Fibroblast of skin of back (primary cell): ENCODE measurements at places on chromosomes 3 and 15.

DNA sequence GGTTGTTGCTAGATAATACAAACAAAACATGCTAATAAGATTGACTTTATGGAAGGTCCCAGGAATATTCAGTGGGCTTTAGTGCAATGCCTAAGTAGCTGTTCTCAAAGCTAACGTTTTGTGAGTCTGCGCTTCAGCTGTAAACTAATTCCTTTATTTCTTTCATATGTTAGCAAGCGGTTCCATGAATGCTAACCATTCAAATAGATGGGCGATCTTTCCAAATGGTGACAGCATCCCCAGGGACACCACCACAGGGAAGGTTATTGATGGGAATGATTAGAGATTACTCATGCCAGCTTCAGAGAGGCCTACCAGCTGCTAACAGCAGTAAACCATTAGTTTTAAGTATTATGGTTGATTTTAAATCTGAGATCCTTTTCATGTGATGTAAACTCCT is 405.7 kb upstream of the MCTP2 start:
- peak; percentile 31 for DNase-seq

- no peak for DNase-seq
Measured at GRCh38 chr15:96338074-96338765, 7.7 kb downstream of the NR2F2 start.

DNA sequence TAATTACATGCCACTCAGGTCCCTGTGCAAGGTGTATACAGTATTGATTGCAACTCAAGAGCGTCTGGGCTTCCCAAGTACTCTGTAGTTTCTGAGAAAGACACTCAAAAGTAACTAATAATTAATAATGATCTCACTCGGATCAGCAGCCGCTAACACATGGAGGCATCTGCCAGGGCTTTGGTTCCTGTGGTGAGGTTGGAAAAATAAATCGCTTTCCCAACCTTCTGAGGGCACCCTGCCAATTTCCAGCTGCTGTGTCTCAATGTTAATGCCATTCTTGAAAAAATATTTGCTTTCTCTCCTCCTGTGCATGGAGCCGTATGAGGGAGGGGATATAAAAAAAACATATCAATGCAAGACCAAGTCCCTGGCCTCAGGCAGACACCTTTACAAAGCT is 116.5 kb upstream of the SLC2A2 start:
- peak; percentile 72 for DNase-seq

DNA sequence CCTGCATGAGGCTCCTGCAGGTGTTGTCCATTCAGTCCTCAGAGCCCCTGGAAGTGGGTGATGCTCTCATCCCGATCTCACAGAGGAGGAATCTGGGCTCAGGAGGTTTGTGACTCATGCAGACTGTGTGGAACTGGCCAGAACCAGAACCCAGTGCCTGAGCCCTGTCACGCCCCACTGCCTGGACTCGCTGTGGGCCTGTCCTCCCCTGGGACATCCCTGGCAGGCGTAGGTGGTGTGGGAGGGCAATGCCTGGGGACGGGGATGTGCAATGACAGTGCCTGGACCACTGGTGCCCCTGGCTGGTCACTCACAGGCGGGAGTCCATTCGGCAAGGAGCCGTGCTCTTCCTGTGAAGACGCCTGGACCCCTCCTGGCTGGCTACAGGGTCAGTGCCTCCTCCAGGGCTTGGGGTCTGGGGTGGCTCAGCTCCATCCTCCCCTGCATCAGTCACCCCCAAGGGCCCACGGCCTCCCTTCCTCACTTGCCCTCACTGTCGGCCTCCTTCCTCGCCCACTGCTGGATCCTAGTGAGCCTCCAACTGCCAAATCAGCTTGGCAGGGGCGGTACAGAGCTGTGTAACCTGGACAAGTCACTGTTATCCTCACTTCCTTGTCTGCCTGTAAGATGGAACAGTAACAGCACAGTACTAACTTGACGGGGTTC is 14.9 kb downstream of the PSTPIP1 start:
- DNase-seq: no peak

DNA sequence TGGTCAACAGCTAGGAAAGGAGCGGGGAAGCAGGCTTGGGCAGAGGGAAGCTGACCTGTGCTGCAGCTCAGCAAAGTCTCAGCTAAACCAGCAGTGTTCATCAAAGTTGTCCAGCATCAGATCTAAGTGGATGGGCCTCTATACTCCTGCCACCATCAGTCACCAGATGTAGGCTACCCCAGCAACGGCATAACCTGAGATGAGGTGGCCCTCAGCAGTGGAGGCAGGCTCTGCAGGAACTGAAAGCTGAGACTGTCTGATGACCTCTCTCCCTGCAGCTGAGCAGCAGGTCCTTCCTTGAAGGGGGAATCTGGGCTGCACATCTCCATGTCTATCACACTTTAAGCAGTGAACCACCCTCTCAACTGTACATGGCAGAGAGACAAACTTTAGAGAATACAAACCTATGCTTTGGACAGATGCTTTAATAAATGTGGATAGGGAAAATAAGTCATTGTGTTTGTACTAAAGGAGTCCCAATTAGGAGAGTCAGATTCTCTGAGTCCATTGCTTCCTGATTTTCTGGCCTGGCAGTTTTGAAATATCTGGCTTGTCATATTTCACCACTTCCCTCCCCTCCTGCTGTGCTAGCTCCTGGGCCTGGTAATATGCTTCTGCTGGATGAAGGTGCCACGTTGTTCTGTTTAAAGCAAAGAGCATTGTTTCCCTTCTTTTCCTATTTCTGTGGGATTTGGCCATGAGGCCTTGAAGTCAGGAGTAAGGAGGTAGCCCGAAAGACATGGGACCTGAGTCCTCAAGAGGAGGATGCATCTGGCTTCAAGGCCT is 11.1 kb upstream of the PSTPIP1 start:
- no peak for DNase-seq

DNA sequence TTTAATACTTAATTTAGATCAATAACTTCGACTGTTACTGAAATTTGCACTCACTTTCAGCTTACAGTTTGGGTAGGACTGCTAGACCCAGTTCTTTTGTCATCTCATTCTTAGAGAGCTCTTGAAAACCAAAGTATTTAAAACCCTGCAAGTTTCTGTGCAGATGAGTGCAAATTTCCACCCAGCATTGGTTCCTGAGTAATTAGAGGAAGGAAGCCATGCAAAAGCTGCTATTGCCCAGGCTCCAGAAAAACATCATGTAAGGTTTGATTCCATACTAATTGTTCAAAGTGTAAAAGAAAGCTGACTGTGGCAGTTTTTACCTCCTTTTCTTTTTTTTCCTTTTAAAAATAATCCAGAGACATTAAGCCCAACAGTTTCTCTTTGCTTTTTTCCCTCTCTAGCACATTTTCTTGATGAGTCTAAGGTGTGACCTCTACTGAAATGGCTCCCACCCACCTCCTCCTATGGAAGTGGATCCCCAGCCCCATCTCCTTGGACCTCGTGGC is 30.3 kb downstream of the ABHD2 start:
- no peak for DNase-seq

DNA sequence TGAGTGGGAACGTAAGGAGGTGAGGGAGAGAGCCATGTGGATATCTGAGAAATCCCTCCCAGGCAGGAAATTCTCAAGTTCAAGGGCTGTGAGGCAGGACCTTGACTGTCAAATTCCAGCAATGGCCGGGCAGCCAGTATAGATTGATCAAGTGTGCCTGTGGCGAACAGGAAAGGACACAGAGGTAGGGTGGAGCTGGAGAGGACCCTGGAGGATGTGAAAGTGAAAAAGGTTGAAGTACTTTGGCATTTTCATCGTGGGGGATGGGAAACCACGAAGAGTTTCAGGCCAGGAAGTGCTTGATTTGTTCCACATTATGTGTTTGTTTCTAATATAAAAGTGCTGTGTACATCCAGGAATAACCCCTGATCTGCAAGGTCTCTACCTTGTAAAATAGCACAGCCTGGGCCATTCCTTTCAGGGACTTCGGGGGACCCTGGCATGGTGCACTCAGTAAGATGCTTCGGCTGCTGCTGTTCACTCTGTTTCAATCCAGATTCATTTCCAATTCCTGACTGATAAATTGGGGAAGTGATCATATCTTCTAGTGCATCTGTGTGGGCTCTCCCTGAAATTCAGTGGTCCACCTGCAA is 156.6 kb downstream of the MCTP2 start:
- no peak for DNase-seq
